NCI-H1417 treated with DMSO at 0.1 percent for 48 hours (cell line): ENCODE measurements at places on chromosomes 6 and 20.

DNA sequence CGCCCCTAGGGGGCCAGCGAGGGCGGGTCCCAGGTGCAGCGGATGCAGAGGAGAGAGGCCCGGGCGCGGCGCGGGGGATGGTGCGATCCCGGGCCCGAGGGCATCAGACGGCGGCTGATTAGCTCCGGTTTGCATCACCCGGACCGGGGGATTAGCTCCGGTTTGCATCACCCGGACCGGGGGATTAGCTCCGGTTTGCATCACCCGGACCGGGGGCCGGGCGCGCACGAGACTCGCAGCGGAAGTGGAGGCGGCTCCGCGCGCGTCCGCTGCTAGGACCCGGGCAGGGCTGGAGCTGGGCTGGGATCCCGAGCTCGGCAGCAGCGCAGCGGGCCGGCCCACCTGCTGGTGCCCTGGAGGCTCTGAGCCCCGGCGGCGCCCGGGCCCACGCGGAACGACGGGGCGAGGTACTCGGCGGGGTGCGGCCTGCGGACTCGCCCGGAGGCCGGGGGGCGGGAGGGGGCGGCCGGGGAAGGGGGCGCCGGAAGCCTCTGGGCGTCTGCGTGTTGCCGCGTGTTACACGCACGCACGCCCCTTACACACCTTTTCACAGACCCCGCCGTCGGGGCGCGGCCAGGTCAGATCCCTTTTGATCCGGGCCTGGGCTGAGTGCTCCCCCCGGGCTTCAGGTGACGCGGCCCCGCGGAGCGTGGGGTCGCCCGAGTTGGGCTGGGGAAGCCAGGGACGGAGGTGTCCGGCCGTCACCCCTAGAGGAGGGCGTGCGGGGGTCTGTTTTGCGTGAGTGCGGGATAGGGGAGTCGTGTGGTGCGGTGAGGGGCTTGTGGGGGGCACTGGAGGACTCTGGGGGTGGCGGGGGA lies 412 bp downstream of the TRIB3 start:
- DNase-seq: no peak

GRCh38 chr6:91691449-91691848 lies 1104.6 kb upstream of the MAP3K7 start:
- DNase-seq: no peak

DNA sequence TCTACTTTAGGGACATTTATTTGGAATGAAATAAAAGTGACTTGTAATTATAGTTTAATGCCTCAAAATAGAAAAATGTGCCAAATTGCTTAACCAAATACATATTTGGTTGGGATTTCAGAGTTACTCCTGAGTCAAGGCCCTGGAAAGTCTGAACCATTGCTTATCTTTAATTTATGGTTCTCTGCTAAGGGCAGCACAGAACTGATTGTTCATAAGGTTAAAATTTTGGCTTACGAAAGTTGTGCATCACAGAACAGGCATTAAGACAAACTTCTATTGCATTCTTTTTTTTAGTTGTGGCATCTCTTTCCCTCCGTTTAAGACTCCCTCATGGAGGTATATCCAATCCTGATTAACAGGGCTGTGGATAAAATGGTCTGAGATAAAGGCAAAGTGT lies 92.2 kb upstream of the TENT5A start:
- DNase-seq: no peak

- DNase-seq: no peak
These were observed 11.5 kb upstream of the PI3 start for GRCh38 chr20:45163083-45163803.
